ENCODE measurements at places on chromosomes 7 and 10.

DNA sequence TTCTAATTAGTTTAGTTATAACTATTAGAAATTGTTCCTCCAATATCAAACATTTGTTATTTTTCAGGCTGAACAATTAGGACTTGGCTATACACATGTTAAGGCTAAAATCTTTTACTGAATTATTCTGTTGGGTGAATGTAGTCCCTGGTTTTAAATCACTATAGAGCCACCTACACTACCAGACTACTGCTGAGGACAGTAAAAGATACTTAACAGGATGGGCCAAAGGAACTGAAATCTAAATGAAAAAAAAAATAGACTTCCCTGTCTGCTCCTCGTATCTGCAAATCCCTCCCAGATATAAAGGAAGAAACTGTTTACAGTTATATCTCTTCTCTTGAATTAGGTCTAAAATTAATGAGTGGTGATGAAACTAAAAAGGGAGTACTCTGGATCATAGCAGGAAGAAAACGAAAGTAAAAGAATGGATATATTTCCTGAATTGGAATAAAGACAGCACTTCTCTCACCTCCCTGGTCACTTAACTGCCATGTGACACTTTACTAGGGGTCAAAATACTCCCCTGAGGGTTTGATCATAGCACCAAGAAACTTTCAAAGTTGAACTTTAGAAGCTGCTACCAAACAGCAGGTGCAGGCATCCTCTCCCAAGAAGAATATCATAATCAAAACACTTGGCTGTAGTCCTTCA, 12.7 kb downstream of the FBXW4 start:
- no peak for DNase-seq

- DNase-seq, result peak; percentile 76
Measured at GRCh38 chr7:73734619-73735527, 3.7 kb downstream of the ABHD11 start.

GRCh38 chr7:149330914-149331567, 69.0 kb downstream of the ZNF783 start:
- DNase-seq, result no peak

DNA sequence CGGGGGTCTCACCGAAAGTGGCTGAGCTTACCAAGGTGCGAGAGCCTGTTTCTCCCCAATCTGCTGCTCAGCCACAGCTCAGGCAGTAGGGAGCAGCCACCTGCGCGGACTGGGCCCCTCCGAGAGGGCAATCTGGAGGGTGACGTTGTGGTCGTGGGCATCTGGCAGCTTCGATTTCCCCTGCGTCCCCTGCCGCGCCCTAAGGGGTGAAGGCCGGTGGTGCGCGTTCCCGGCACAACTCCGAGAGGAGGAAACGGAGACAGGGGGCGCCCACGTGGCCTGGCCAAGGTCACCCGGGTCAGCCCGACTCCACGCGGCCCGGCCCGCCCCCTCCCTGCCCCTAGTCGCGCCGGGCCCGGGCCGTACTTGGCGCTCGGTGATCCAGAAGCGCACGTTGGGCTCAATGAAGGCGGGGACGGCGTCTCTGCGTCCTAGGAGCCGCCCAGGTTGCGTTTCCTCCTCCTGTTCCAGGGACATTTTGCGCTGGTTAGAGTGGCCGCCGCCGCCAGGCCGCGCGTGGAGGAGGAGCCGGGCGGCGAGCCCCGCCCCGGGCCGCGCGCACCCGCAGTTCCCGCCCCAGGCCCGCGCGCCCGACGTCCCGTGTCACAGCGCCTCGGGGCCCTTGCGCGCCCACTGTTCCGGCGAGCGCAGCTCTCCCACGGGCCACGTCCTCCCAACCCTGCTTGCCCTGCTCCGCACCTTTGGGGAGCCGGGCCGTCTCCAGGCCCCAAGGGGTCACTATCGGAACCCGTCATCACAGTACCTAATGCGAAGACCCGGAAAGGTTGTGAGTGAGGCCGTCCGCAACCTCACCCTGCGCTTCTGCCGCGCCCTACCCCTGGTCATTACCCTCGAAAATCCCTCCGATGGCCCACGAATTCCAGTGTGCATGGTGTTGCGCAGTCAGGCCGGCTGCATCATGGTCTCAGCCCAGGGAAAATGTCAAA, at the start of gene SFXN4:
Gene SFXN4, minus strand, starts transcription at position 544 of the 947 bp plus-strand sequence. Its CDS starts 67 bp downstream, at position 477.
- DNase-seq, result peak; percentile 76

DNA sequence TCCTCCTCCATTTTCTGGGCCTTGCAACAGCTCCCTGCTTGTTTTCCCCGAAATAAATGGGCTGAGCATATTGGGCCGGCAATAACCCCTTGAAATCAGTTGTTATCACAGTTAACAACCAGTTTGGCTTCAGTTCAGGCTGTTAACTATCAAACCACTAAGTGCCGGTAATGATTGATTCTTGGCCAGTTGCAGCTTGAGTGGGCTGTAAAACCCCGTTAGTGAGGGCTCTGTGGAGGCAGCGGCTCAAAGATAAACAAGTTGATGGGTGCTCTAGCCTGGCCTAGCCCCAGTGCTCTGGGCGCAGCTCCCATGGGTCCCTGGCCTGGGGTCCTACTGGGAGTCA, 8.3 kb downstream of the FGF8 start:
- no peak for DNase-seq

DNA sequence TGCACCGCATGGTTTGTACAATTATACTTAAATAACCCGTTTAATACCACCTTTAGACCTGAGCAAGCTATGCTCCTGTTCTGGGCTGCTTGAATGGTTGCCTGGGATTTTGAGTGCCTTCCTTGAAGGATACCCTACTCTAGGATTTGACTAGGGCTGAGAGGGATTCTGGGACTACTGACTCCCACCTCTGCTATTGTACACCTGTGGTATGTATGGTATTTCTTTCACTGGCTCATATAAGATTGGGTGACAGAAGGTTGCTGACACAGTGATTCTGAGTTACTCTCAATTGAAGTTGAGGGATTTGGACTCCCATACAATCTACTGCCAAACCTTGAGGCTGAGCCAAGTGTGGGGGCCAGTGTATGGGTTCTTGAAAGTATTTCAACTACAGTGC, 494.4 kb upstream of the SEMA3D start:
- DNase-seq, result no peak

DNA sequence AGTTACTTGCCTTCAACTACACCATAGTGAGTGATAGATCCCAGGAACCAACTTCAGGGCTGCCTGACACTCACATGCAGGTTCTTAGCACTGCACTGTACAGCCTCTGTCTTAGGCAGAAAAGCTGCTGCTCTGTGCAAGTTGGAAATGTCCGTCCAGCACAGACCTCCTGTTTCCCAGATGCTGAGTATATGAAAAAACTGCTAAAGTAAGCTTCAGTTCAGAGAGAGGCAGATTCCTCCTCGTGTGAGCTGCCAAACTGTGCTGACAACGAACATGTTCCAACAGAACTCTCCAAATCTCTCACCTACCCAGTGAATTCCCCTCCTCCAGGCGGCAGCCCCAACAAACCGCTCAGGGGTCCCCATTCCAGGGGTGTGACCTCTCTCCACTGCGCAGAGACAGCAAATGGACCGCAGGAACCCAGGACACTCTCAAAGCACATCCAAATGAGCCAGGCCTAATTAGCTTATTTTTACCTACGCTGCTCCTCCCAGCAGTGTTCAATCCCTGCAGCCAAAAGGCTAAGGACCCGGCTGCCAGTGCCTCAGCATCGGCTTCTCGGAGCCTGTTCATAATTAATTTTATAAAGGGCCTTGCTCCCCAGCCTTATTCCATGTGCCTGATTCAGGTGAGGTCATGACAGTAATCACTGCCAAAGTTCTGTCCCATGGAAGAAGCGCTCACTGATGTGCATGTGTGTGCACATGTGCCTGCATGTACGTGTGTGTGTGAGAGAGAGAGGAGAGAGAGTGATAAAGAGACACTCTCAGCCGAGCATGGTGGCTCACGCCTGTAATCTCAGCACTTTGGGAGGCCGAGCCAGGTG, 159.5 kb upstream of the AUTS2 start:
- no peak for DNase-seq

GRCh38 chr7:96005271-96005670, 232.9 kb downstream of the DYNC1I1 start:
- no peak for DNase-seq

- no peak for DNase-seq
Measured at GRCh38 chr7:2151237-2151636, 81.5 kb downstream of the MAD1L1 start.

DNA sequence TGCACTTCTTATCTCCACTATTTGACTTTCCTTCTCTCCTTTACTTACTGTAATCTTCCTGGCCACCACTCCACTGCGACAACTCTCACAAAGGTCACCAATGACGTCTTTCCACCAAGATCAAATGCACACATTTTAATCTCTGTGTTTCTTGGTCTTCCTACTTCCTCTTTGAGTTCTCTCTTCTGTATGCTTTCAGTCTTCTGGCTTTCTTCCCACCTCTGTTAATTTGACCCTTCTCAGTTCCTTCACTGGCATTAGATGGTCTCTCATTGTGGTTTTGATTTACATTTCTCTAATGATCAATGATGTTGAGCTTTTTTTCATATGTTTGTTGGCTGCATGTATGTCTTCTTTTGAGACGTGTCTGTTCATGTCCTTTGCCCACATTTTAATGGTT, 31.9 kb downstream of the FAM107B start:
- no peak for DNase-seq

DNA sequence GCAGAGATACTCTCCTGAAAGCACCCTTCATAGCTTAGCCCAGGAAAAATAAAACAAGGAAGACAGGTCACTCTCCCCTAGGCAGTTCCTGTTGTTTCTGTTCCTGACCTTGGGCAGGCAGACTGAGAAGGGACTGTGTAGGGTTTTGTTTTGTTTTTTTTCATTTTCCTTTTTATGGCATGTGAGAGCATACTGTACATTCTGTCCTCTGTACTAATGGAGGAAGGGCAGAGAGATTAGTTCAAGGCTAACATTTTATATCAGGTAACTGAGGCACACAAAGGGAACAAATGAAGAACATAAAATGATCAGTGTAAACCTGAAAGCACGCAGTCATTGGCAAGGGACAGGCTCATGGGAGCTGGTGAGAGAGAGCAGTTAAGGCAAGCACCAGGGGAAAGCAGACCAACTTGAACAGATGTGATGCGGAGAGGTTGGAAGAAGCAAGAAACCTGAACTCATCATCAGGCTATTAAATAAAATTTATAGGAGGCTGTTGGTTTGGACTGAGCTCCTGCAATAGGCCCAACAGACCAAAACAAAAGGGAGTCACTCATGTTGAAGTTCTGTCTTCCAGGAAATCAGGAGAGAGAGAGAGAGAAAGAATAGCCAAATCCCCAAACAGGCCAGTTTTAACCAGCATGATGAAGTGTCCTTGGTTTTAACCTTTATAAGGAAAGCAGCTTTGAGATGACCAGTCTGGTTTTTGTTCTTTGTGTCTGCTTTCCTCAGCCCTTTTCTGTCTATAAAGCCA, 34.1 kb upstream of the PDCD4 start:
- no peak for DNase-seq

DNA sequence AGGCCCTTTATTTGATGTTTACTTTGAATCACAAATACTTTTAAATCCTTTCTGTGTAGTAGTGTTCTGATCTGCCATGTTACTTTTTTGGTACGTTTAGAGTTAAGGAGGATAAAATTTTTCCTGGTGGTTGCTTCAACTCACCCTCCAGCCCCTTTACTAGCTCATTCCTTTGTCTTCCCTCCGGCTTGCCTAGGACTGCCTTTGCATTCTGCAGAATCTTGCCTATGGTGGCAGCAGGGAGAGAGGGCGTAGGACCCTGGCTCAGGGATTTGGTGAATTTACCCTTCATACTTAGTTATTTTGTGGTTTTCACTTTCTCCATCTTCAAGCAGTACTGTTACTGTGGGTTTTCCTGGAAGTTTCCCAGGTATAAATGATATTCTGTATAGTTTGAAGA, 833.5 kb downstream of the XPNPEP1 start:
- no peak for DNase-seq

- no peak for DNase-seq
Measured at GRCh38 chr7:46396481-46396880, 475.4 kb upstream of the IGFBP3 start.

DNA sequence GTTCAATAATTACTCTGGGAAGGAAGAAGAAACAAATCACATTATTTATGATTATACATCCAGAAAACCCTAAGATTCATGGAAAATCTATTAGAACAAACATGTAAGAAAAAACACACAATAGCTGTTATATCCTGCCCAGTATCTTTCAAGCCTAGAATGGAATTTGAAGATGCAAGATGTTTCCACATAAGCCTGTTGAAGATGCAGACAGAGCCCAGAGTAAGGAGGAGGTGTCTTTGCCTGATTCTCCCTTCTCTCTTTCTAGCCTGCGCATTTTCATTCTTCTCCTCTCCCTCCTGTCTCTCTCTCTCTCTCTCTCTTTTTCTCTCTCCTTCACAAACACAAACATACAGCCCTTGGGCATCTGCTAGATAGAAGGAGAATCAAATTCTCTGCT, 170.1 kb upstream of the INHBA start:
- no peak for DNase-seq

DNA sequence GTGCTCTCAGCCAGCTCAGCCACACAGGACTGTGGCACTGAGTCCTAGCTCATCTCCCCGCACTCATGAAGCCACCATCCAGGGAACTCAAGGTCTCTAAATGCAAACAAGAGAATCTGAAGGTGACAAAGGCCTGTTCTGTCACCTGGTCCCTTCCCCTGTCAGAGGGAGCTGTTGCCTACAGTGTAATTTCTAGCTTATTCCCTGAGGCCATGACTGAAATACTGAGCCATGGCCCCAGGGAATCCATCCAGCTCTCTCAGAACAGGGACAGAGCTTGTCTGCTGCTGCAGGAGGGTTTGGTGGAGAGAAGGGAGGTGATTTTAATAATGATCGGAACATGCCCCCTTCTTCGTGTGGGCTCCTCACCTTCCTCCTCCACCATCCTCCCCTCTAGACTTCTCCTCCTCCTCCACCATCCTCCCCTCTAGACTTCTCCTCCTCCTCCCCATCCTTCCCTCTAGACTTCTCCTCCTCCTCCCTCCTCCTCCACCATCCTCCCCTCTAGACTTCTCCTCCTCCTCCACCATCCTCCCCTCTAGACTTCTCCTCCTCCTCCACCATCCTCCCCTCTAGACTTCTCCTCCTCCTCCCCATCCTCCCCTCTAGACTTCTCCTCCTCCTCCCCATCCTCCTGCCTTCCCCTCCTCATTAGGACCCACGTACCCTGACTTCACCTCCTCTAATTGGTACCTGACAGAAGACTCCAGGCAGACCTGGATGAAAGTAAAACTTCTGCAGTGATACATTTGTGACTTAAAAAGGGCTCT, 338.0 kb upstream of the MKI67 start:
- DNase-seq, result peak; percentile 53

DNA sequence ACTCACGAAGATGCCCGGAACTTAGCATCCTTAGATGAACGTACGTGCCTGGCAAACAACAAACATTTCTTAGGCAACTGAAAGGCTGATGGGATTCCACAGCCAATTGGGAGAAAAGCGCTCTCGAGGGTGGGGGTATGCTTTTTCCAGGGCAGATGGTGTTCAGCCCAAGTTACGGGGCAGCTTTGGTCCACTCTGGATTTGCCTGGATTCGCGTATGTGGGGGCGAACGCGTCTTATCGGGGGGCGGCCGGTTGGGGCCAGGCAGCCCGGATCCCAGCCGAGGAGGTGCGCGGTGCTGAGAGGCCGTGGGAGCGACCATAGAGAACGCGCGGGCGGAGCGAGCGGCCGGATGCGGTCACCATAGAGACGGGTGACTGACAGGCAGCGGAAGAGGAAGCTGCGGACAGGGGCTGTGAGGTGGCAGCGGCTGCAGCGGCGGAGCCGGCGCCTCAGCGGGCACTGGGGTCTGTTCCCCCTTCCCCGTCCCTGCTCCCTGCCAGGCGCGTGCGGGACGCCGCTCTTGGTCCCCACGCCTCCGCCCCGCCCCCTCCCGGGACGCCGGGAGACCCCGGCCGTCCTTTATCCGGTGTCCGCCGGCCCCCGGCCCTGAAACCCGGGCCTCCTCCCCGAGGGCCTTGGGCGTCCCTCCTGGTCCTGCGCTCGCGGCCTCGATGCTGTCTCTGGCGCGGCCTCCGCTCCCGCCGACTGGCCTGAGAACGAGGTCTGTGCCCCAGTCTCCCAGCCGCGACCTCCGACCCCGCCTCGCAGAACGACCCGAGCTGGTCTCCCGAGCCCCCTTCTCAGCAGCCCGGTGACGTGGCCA, at the start of gene CHPF2:
Gene CHPF2, plus strand, starts transcription at position 393 of the 826 bp plus-strand sequence. CDS start 1,529 bp downstream, outside the sequence.
- peak; percentile 81 for DNase-seq

Data from stimulated activated naive CD4-positive, alpha-beta T cell (primary cell).